ENCODE measurements at places on chromosomes 12 and 14.

DNA sequence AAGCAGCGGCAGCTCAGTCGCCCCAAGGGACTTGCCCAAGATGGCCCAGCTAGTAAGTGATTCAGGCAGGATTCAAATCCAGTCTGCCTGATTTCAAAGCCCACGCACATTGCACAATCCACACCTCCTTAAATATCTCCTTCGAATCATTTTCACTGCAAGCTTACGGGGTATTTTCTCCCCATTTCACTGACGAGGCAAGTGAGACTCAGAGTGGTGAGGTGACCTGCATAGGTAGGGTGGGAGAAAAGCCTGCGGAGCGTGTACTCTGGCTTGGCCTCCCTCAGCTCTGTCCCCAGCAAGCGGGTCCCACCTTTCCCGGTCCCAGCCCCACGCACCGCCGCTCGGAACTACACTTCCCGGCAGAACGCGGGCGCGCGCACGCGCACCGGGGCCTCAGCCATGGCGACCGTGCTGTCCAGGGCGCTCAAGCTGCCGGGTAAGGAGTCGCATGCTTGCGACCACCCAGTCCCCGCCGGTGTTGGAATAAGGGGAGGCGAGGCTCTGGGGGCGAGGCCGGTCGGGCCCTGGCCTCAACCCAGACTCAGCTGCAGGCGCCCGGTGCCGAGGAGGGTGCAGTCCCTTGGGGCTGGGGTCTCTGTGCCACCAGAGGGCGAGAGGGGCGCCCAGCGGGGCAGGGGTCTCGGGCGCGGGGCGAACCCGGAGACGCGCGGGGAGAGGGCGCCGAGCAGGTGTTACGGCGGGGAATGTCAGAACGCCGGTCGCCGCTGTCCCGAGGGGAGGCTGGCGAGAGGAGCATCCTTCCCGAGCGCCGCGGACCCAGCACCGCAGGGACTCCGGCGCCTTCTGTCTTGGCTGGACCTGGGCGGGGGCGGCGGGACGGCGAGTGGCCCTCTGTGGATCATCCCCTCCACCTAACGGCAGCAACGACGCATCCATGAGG is at the start of gene FAM234B:
Gene FAM234B (plus strand): TSS at position 380 of the 904 bp plus-strand sequence. CDS start 23 bp downstream, at position 403.
- DNase-seq: no peak

DNA sequence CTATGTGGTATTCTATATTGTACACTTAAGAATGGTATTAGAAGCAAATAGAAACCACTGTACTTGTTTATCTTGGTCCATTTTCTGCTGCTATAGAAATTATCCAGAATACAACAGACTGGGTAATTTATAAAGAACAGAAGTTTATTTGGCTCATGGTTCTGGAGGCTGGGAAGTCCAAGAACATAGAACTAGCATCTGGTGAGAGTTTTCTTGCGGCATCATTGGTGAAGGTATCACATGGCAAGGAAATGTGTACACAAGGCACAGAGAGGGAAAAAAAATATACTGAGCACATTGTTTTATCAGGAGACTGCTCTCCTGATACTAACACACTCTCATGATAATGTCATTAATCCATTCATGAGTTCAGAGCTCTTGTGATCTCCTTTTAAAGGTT is 130.3 kb upstream of the STXBP6 start:
- no peak for DNase-seq

DNA sequence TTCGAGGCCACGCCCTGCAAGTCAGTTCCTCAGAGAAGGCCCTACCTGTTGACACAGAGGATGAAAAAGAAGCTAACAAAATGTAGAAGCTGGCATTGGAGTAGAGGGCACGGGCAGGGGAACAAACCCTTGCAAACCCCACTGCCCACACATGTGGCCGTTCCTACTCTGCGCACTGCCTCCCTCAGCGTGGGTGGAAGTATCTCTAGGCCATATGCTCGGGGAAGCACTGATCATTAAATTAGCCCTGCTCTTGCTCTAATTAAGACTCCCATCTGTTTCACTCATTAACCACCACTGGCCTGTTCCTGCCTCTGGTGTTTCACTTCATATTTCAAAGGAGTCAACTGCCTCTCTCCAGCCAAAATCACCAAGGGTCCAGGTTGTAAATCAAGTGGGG is 201.2 kb upstream of the SFSWAP start:
- DNase-seq: no peak

DNA sequence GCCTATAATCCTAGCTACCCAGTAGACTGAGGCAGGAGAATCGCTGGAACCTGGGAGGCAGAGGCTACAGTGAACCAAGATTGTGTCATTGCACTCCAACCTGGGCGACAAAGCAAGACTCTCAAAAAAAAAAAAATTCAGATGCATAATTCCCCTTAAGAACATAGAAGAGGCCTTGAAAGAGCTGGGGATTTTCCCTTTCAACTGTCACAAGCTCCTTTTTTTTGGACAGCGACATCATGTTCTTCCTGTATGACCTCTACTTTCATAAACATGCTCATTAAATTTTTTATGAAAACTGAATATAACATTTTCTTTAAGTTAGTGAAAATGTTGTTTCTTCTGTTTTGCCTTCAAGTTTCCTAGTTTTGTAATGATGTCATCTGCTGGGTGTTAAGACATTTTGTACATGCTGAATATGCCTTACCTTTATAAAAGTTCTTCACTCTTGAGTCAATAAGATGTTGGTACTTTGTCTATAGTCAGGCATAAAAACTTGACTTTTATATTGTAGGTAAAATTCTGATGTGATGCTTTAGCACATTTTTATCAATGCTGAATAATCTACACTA is 76.0 kb downstream of the PTHLH start:
- DNase-seq: no peak

Data from SIG-M5 (cell line).